ENCODE measurements at places on chromosomes 11 and 22.
A peak's percentile ranks its signal among the peaks of the same experiment; 100 is the strongest.

DNA sequence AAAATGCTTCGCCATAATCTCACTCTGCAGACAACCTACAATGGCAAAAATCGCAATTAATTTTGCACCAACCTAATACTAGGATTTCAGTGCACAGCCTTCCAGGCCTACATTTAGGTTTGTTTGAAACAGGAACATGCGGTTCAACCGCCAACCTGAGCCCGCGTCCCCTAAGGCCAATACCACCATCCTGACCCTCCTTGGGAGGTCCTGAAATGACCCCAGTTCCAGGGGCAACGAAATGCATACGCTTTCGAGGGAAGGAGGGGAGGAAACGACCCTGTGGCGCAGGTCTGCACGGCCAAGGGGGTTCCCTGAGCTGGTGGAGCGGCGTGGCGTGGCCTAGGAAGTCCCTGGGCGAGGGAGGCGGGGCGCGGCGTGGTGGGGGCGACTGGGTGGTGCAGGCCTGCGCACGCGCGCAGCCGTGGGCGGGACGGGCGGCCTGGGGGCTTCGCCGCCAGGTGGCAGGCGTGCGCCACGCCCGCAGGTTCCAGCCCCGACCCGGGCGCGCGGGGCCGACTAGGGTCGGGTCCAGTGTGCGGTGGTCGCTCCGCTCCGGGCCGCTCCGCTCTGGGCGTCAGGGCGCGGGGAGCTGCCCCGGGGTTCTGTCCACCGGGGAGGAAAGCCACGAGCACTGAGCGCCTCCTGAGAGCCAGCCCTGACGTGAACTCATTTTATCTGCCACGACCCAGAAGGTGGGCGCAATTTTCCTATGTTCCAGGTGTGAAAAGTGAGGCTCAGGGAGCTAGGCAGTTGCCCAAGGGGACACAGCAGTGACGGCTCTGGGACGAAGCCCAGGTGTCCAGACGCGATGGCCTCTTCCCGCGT lies 94.1 kb downstream of the SWAP70 start:
- DNase-seq: no peak

GRCh38 chr11:66981976-66982578 lies 7.0 kb downstream of the C11orf86 start:
- no peak for DNase-seq

GRCh38 chr11:35917676-35918075 lies 26.2 kb upstream of the LDLRAD3 start:
- no peak for DNase-seq

GRCh38 chr11:108847298-108847990 lies 182.6 kb downstream of the DDX10 start:
- no peak for DNase-seq

DNA sequence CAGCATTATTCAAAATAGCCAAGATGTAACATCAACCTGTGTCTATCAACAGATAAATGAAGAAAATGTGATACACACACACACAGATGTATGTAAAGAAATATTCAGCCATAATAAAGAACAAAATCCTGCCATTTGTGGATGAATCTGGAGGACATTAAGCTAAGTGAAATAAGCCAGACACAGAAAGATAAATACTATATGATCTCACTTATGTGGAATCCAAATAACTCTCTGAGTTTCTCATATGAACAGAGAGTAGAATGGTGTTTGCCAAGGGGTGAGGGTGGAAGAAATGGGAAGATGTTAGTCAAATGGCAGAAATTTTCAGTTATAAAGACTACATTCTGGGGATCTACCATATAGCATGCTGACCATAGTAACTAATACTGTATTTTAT lies 224.2 kb downstream of the GUCY1A2 start:
- no peak for DNase-seq

GRCh38 chr11:46120346-46121300 lies 631 bp downstream of the PHF21A start:
- peak; percentile 66 for DNase-seq

- DNase-seq: peak; percentile 54
These were observed 487 bp upstream of the LIPT2 start for GRCh38 chr11:74493791-74494630.

DNA sequence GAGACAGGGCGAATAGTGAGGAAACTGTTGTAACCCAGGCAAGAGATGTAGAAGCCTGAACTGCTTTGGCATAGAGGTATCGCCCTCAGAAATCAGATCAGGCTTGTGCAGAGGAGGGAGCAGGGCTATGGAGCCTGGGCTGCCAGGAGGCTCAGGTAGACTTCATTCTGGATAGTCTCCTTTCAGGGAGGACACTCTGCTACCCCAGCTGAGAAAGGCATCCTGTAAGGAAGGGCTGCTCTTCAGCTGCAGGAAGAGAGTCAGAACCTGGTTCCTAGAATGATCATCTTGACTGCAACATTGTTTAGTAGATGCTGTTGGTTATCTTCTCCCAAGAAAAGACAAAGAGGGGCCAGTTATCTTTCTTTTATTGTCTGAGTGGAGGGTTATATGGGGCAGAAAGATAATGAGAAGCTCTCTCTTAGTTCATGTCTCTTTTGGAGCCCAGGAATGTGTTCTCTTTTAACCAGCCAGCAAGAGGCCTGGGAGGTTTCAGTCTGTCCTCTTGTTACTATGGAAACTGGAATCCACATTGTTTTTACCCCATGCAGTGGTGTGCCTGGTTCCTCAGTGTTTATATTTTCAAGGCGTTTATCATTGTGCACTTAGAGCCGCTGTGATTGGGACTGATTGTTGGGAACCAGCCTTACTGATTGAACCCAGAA lies 95.7 kb downstream of the STIM1 start:
- no peak for DNase-seq

DNA sequence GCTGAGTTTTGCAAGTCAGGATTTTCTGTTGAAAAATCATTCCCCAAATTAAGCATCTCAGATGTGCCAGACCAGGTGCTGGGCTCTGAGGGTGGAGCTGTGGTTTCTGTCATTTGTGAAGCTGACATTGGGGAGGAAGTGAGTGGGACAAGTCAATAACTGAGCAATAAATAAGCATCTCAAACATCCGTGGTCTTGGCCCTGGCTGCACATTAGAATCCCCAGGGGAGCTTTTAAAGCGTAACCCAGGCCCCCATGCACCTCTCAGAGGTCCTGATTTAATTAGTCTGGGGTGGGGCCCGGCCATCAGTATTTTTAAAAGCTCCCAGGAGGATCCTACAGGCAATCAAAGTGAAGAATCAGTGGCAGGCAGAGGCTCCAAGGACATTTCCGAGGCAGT lies 420.0 kb downstream of the MN1 start:
- DNase-seq: no peak

DNA sequence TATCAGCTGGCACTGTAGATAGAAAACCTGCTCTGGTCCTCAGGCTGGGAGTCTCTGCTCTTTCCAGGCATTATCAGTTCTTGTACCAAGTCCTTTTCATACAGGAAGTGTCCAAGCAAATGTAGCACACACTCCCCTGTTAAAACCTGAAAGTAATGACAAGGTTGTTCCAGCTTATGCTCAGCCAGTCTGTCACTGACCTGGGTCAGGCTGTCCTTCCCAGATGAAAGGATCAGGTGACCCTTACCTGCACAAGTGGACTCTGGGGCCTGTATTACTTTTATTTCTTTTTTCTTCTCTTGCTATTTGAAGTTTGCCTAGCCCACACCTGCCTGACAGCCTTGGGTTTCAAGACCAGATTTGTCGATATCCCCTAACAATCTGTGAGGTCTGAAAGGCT lies 156.3 kb upstream of the SESN3 start:
- no peak for DNase-seq

GRCh38 chr22:19942157-19943081 lies 801 bp upstream of the TXNRD2 start:
- DNase-seq: no peak

Measured in left renal cortex interstitium (tissue), 4 donors.